ENCODE measurements at places on chromosomes 1 and 21.

- DNase-seq, result no peak
Measured at GRCh38 chr1:61448914-61449313, 276.0 kb downstream of the TM2D1 start.

DNA sequence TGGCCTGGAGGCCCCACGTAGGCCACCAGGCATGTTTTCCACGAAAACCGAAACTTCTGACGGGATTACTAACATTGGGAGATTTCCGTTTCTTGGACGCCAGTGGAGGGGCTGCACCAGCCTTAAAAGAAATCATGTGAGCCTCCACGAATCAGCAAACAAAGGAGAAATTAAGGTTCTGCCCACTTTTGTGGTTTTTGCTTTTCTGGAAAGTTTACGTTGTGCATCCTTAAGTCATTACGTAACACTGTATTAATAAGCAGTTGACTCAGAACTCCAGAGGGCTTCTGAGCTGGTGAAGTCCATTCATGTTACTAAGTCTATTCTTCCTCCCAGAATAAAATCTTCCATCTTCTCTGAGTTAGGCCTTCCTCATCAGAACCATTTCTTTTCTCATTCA lies 168.5 kb downstream of the PSMG1 start:
- DNase-seq, result no peak

- DNase-seq, result no peak
Measured at GRCh38 chr21:25464275-25464674, 143.0 kb downstream of the MRPL39 start.

DNA sequence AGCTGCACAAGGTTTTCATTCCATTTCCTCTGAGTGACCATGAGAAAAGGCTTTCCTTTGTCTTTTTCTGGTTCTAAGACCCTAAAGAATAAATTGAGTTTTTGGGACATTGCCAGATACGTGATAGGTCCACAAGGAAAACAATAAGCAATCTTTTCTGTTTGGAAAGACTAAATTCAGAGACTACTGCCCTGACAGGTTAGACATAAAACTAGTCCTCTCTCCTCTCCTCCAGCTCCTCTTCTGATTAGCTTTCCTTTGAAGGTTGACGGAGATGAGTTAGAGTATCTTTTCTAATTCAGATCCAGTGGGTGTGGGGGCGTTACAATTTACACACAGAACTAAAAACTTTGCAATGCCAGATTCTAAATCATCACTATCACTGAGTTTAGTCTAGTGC lies 57.8 kb upstream of the C1orf53 start:
- DNase-seq, result no peak

DNA sequence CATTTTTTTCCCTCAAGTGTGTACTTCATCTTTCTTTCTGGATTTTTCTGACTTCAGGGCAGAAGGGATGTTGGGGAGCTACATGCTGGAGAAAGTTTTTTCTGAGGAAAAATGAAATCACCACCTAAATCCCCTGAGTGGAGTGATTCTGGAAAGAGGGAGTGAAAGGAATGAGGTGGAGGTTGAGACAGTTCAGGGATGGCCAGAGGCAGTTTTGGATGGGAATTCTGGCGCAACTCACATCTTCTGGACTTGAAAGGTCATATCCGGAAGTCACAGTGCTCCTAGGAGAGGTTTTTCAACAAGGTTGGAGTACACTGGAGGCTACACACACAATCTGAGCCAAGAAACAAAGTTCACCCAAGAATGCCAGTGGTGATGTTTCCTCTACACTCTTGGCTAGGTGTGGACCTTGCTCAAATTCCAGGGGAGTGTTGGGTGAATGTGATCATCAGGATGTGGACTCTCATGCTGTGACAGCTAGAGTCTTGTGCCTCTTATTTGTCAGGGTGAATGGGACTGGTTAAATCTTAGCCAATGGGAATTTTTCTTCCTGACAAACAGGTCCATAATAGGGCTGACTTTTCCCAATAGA lies 161.5 kb downstream of the HLX start:
- no peak for DNase-seq

DNA sequence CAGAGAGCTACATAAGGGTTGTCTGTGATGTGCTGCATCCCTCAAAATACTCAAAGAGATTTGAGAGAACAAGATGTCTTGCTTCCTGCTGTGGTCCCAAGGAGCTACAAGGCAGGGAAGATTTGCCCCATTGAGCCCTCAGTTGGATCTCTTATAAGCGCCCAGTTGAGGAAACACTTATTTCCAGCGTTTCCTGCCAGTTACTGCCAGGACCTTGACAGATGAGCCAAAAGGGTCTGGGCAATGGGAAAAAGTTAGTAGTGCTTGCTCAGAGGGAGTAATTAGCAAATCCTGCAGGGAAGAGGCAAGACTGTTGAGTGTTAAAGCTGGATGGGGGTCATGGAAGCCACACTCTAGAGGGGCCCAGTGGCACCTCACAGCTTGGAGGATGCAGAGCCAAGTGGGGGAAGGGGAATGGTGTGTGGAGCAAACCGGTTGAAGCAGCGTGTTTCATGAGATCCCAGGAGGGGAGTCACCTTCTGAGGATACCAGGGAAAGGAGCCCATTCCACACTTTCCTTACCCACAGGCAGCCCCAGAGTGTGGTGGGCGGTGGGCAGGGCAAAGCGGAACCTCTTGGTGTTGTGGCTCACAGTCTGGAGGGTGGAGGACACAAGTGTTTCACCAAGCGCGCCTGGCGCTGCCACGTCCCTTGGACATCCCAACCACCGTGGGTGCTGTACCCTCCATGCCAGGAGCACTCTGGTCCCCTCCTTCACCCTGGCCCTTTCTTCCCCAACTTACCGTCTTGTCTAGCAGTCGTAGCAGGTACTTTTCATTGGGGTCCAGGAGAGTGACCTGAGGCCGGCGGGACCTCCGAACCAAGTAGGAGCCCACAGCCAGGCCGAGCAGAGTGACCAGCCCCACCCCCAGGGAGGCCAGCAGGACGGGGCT lies 805 bp downstream of the CYB5R1 start:
- no peak for DNase-seq

GRCh38 chr1:150009604-150010392 lies 728 bp downstream of the OTUD7B start:
- peak; percentile 26 for DNase-seq

DNA sequence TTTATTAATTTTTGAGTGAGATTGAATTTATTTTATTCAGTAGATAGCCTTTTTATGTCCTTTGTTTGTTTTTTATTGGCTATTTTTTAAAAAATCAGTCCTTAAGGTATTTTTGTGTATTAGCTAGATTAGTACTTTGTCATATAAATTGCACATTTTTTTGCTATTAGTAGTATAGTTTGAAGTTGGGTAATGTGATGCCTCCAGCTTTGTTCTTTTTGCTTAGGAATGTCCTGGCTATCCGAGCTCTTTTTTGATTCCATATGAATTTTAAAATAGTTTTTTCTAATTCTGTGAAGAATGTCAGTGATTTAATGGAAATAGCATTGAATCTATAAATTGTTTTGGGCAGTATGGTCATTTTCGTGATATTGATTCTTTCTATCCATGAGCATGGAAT lies 80.4 kb downstream of the MAN1A2 start:
- DNase-seq, result no peak

DNA sequence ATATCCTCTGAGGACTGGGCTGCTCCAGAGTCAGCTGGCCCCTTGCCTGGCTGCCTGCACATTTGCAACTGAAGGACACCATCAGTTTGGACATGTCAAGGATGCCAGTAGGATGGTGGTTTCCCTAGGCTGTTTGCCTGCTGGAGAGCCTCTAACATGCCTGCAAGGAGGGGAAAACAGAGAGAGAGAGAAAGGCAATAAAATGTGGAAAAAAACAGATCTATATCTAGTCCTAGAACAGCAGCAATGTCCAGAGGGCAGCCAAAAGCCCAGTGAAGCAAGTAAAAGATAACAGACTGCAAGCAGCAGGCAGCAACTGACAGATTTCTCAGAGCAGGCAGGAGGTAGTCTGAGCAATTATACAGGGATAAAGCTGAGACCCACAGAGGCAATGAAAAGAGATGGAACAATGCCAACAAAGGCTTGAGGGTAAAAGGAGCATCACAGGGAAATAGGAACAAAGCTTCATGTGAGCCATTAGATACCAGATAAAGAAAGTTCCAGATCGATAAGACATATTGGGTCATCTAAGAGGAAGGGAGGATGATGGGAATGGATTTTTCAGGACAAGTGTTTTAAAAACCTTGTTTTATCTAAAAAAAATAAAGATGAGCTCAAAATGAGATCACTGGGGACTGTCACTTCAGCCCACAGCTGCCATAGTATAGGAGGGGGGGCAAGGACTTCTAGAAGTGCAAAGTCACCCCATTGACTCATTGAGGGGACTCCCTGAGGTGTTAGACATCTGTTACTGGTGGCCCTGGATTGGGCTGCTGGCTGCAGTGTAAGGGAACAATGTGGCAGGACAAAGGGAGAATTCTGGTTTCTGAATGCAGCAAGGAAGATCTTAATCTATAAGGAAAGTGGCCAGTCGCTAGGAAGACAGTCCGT lies 38.6 kb upstream of the GADD45A start:
- no peak for DNase-seq

DNA sequence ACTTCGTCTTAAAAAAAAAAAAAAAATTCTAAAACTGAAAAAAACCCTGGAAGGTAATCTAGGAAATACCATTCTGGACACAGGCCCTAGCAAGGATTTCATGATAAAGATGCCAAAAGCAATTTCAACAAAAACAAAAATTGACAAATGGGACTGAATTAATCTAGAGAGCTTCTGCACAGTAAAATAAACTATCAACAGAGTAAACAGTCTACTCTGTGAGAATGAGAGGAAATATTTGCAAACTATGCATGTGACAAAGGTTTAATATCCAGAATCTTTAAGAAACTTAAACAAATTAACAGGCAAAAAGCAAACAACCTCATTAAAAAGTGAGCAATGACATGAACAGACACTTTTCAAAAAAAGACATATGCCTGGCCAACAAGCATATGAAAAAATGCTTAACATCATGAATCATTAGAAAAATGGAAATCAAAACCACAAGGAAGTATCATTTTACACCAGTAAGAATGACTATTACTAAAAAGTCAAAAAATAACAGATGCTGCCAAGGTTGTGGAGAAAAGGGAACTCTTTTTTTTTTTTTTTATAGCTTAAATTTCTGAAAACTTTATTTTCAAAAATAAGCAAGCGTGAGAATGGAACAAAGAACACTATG lies 29.4 kb upstream of the RNPC3 start:
- DNase-seq, result no peak

GRCh38 chr1:184082541-184083415 lies 31.2 kb downstream of the TSEN15 start:
- no peak for DNase-seq
